Stimulated activated CD8-positive, alpha-beta memory T cell treated with anti-CD3 and anti-CD28 coated beads, Interleukin-7, amount 100 ng/mL, for 24 hours (primary cell): ENCODE measurements at places on chromosomes 4 and X.

DNA sequence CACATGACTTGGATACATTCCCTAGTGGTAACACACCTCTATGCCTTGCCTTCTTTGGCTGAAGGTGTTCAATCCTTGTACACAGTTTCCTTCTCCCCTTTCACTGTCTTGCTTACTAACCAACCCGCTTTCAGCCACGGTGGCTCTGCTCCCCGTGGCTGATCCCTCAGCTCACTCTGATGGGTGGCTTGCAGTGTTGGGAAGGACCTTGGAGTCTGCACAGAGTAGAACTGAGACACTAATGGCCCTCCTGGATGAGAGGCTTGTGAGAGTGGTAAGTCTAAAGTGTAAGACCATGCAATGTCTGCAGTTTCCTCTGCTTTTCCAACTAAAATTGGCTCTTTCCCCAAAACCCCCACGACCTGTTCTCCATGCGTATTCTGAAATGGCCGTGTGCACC, 46.0 kb upstream of the GNPDA2 start:
- DNase-seq, result no peak

DNA sequence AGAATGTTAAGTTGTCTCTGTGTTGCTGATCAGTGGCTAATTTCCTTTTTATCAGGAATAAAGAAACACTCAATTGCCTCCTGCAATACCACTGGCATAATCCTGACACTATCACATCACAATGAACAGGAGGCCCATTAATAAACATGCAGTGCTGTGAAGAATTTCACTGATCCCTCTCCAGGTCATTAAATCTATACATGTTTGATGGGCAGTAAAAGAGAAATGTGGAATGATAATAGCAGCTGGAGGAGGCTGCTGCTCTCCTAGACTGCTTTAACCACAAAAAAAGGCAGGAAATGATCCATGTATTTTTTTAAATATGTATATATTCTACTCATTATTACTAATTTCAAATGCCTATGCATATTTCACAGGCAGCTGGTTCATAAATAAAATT, 202.1 kb downstream of the CENPC start:
- no peak for DNase-seq

- DNase-seq, result no peak
Measured at GRCh38 chrX:48815266-48815665, 11.0 kb upstream of the ERAS start.

GRCh38 chrX:143429811-143430210, 87.5 kb downstream of the SPANXN3 start:
- DNase-seq, result no peak

DNA sequence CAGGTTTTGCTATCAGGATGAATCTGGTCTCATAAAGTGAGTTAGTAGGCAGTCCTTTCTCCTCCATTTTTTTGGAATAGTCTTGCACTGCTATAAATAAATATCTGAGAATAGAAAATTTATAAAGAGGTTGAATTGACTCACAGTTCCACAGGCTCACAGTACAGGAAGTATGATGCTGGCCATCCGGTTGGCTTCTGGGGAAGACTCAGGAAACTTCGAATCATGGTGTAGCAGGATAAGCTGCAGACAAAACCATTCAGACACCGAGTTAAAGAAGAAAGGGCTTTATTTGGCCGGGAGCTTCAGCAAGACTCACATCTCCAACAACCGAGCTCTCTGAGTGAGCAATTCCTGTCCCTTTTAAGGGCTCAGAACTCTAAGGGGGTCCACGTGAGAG, 348.2 kb downstream of the KCTD8 start:
- no peak for DNase-seq

DNA sequence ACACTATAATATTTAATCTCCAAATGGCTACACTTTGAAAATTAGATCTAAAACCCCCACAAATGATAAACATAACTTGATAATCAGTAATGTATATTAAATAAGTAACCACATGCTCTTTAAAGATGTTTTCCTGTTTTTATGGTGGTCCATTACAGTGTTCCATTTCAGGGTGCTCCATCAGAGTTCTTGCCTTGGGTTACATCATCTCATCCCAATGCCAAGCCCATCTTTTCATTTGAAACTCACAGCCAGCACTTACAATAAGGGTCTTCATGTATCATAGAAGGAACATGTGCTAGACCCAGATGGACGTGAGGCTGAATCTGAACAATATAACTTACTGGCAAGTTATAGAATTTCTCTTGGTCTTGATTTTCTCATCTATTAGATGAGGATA, 10.5 kb upstream of the PAQR3 start:
- DNase-seq, result no peak

GRCh38 chr4:8329859-8330761, 60.6 kb downstream of the HTRA3 start:
- no peak for DNase-seq

- no peak for DNase-seq
Measured at GRCh38 chr4:5467111-5467510, 241.2 kb downstream of the EVC2 start.

DNA sequence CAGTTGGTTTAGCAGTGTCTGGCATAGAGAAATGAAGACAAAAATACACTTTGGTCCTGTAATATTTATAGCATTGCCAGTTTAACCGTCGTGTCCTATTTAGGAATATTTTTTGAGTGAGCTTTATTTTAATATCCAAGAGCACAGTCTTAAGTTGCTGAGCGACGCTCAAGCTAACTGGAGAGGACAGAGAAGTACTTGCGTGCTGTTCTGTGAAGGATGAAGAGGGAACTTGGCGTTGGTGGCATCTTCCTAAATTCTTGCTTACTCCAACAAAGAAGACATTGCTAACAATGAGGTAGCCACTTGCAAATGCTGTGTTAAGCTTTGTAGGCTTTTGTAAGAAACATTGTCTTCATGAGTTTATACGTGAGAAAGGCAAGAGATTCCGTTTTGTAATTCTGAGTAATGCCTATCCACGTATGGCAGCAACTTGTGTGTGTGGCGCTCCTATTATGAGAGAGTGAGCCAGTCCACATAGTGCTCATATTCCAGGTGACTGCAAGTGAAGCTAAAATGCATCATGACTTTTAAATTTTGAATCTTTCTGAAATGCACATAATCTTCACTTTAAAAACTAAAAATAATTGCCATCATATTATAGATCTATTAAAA, 50.6 kb downstream of the SYNPO2 start:
- DNase-seq, result no peak

DNA sequence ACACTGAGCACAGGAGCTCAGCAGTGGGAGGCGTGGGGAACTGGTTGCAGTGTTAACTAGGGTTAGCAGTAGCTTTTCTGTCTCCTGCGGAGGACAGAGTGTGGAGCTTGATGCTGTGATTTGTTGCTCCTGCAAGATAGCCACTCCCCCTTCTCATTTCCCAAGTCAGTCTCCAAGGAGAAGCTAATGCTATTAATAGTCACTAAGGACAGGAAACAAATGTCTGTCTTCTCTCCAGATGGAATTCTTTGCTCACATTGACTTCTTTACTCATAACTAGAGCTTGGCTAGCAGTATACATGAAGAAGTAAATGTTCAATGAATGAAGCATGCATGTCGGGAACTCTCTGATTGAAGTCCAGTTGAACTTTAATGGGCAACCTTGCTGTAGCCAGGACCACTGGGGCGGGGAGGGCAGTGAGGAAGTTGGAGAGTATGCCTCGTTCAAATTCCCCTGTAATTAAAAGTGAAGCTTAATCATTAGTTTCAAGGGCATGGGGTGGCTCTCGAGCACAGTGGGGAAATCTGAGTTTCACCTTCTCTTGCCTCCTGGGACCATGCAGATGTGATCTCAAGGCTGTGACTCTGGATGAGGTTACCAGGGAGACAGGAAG, 156.6 kb upstream of the SCML1 start:
- no peak for DNase-seq

- no peak for DNase-seq
Measured at GRCh38 chrX:7269589-7269988, 121.6 kb upstream of the PUDP start.

DNA sequence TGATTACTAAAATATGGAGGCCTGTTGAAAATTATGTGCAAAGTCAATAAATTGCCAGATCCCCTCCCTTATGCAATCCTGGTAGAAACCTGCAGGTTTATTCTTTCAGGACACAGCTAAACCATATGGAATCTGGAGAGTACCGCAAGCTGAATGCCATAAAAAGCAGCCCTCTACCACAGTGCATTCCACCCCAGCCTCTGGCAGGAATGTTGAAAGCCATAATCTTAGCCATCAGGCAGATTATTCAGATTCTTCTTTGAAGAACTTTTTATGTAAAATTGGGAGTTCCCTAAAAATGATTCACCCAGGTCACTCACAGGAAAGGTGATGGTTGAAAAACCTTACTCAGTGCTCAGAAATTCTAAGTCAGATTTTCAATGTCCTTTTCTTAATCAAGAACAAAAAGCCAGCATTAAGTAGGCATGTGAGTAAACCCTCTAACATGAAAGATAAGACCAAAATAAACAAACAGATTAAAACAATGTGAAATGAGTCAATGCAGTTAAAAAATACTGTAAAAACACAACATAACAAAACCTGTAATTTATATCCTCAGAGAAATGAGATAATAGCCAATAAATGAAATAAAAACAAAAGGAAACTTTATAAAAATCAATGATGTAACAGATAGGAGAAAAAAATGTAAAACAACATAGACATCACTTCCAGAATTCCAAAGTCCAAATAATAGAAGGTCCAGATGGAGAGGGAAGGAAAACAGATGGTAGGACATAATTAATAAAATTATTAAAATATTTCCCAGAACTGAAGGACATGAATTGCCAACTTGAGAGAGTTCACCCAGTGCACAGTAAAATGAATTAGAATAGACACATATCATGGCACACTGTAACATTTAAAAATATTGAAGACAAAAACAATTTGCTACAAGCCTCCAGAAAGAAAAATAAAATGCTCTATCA, 226.9 kb downstream of the FSTL5 start:
- DNase-seq, result no peak

DNA sequence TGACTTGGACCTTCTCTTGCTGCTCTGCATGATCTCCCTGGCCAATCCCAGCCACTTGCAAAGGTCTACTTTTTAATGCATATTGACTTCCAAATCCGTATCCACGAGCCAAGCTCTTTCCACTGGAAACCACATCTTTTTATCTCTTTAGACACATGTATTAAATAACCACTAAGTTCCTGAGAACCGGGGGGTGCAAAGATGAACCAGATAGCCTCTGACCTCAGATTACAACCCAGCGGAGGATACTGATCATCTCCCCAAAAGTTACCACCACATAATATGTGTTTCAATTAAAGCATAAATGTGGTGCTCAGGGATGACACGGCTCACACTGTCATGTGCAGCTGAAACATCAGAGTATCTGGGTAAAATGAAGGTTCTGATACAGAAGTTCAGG, 40.4 kb upstream of the FAM9B start:
- DNase-seq, result no peak

DNA sequence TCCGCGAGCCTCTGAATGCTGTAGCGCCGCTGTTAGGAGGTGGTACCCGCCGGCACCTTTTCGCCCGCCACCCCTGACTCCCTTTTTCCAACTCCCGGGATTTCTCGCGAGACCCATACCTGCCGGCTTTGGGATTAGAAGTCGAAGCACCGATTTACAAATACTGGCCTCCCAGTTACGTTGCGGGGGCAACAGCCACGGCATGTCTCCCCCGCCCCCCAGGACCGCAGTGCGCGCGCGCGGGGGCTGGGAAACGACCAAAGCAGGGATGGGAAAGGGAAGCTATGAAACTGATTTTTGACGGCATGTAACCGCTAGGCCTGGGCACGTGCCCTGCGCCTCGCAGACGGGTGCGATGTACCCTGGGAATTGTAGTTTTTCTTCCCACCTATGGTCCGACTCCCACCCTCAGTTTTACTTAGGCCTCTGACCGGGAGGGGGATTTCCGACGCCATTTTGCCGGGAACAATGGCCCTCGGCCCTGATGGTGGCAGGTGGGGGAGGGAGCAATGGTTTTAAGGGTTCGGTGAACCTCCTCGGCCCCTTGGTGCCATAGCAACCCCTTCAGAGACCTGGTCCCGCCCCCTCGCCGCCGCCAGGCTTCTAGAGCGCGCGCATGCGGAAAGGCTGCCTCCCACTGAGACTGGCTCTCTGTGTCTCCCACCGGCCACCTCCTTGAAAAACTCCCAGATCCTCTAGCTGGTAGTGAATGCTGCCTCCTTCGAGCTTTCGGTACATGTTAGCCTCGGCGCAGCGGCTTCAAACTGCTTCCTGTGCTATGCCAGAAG, 772 bp upstream of the WNK3 start:
- no peak for DNase-seq

- no peak for DNase-seq
Measured at GRCh38 chr4:132866616-132867015, 282.5 kb upstream of the PCDH10 start.

GRCh38 chr4:144633215-144633614, 12.7 kb upstream of the HHIP start:
- no peak for DNase-seq

- no peak for DNase-seq
Measured at GRCh38 chr4:25949173-25949748, 35.2 kb downstream of the SMIM20 start.

DNA sequence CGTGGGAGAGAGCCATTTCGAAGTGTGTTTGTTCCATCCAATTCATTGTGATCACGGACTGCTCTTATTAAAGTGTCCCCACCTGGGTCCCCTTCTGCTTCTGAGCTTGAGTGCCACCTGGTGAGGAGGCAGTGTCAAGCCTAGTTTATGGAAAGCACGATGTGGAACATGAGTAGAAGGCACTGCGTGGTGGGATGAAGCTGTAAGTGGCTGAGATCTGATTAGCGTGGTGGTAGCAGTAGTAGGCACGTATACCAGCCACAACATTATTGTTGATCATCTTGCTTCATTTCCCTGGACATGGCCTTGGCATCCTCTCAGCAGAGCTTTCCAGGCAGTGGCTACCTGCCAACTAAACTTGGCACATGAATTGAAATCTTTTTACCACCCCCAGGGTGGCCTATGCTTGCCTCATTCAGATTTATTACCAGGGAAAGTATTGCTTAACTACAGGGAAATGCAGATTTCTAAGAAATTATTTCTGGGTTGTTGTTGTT, 46.4 kb downstream of the GPAT3 start:
- DNase-seq, result no peak

DNA sequence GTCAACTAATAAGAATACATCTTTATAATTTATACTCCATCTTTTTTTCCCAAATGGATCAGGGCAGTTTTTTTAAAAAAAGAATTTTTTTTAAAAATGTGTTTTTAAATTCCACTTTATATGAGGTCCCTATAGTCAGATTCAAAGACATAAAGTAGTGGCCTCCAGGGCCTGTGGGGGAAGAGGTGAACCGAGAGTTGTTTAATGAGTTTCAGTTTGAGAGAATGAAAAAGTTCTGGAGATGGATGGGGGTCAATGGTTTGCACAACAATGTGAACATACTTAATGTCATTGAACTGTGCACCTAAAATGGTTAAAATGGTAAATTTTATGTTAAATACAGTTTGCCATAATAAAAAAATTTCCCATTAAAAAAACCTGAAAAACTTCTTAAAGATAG, 53.8 kb downstream of the ZNF827 start:
- no peak for DNase-seq

DNA sequence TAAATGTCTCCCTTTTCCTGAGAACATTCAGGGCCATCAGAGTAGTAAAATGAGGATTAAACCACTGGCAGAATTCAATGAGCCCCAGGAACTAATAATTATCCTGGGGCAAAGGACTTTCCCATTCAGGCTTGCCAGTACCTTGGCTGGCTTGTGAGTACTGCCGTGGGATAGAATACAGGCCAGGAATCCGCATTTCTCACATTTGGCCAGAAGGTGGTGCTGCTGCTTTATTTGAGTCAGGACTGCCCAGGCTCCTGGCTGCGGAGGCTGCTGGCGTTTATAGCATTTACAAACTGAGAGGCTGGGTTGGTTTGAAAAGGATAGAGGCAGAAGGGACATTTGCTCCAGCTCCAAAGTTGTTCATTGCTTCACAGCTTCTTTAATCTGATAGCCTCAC, 91.4 kb downstream of the RTL9 start:
- DNase-seq, result peak; percentile 1
